ENCODE measurements at places on chromosomes 6 and 20. TPM values are rescaled to one million over a fixed set of nuclear protein-coding genes. Genes with fewer than 3 reads are reported as not detected.

MRAP2 gene
- 0.59 TPM for total RNA-seq

ADGRF4 gene
- total RNA-seq = 0.23 TPM

HSPA1L gene
- total RNA-seq = 1.2 TPM

HLA-DRB1 gene
- not detected for total RNA-seq

WFDC10B gene
- not detected for total RNA-seq

SLC22A7 gene
- total RNA-seq = not detected

SIRPA gene
- 16.9 TPM for total RNA-seq

SASH1 gene
- 27.9 TPM for total RNA-seq

PRRT1 gene
- 0.09 TPM for total RNA-seq

IYD gene
- total RNA-seq = not detected

CALHM5 gene
- 6.1 TPM for total RNA-seq

OXT gene
- total RNA-seq = not detected

EEF1E1 gene
- 87.1 TPM for total RNA-seq

GABRR2 gene
- total RNA-seq = under 0.01 TPM

MAVS gene
- total RNA-seq = 13.4 TPM

CST4 gene
- not detected for total RNA-seq

FLRT3 gene
- total RNA-seq = 24.3 TPM

SLC17A3 gene
- not detected for total RNA-seq

DEFB124 gene
- not detected for total RNA-seq

RPL10A gene
- total RNA-seq = 1,232 TPM

GNAS-AS1 gene
- 0.89 TPM for total RNA-seq

SLC22A16 gene
- not detected for total RNA-seq

PAK1IP1 gene
- total RNA-seq = 22.0 TPM

MMP24OS gene
- total RNA-seq = 21.5 TPM

LZTS3 gene
- total RNA-seq = 3.0 TPM

TGM2 gene
- 2,042 TPM for total RNA-seq

NKX2-2 gene
- not detected for total RNA-seq

LTB gene
- not detected for total RNA-seq

MUCL3 gene
- total RNA-seq = not detected

DTNBP1 gene
- 7.5 TPM for total RNA-seq

MLIP gene
- total RNA-seq = not detected

DDO gene
- 0.23 TPM for total RNA-seq

GJA1 gene
- 323 TPM for total RNA-seq

GSTA2 gene
- total RNA-seq = not detected

PLN gene
- total RNA-seq = 0.83 TPM

C6orf163 gene
- total RNA-seq = 0.59 TPM

Data from smooth muscle cell of the umbilical artery (primary cell).